Endothelial cell (in vitro differentiated cells): ENCODE measurements at places on chromosomes 5 and 9. TPM values are rescaled to one million over a fixed set of nuclear protein-coding genes. Genes with fewer than 3 reads are reported as not detected.

The SURF2 gene
- total RNA-seq = 11.9 TPM

The C9orf153 gene
- 0.36 TPM for total RNA-seq

The CCL27 gene
- not detected for total RNA-seq

The C5orf46 gene
- not detected for total RNA-seq

The PCDHGA8 gene
- 2.6 TPM for total RNA-seq

The TAF11L10 gene
- not detected for total RNA-seq

The ANKRD20A1 gene
- total RNA-seq = 0.54 TPM

The PCDHB4 gene
- 2.3 TPM for total RNA-seq

The KIF24 gene
- 2.2 TPM for total RNA-seq

DNA sequence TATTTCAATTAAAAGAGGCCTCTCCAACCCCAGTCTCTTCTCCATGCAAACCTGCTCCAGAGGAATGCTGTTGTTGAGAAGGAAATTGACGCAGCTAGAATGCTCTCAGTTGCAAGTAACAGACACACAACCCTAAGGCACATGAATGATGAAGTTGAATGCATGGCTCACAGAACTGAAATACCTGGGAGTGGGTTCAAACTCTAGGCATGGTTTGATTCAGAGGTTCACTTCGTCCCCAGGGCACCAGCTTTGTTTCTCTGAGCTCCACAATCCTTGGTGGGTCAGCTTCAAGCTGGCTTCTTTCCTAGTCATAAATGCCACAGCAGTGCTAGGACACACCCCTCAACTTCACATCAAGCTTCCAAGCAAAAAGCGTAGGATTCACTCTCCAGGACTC is 4.6 kb downstream of the ACTL7B start:
- no peak for DNase-seq

GRCh38 chr9:20987521-20987920 is 43.9 kb downstream of the HACD4 start:
- no peak for DNase-seq

DNA sequence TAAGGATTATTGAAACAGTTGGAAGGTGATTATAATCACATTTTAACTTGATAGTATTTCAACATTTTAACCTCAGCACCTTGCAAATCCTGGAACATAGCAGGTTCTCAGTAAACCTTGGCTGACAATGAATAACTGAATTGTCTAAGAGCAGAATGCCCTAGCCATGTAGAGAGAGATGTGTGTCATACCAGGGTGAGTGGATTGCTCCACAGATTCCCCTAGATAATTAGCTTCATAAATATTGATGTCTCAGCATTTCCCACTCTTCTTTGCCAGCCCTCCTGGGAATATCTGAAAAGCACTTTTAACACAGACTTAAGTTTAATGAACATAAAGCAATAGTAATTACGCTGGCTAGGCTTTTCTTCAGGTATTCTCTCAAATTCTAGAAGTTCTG is 363.5 kb downstream of the MAN2A1 start:
- no peak for DNase-seq

- no peak for DNase-seq
Measured at GRCh38 chr5:104763216-104763615, 1200.6 kb upstream of the NUDT12 start.

- DNase-seq = no peak
Measured at GRCh38 chr9:15137658-15138356, 169.2 kb downstream of the TTC39B start.

DNA sequence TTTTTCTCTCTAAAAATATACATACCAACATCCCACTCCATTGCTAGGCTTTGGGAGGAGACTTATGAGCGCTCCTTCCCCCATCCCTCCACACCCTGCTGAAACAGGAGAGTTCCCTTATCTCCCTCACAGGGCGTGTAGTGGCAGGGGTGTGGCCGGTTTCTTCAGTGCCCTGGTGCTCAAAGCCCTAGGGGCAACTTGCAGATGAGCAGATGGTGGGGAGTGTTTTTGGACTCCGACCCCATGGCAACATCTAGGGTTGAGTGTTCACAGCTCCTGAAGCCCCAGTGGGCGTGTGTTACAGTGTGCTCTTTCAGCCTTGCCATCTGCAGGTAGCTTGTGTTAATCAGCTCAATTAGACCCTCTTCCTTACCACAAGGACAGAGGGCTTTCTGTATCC is 409.5 kb downstream of the MAT2B start:
- no peak for DNase-seq

DNA sequence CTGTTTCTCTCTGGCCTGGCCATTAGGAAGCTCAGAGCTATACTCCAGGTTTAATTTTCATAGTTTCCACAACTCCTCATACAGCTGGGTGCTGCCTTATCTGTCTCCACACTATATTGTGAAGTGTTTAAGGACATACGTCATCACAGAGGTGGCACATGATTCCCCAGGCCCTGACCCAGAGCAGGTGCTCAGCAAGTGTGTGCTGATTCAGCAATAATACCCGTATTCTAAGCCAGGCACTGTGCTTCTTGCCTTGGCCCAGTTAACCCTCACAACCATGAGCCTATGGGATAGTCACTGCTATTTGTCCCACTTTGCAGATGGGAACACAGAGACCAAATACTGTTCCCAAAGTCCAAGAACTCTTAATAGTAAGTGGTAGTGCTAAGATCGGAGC is 93.5 kb upstream of the SMIM23 start:
- no peak for DNase-seq

- no peak for DNase-seq
Measured at GRCh38 chr5:111469903-111470302, 42.4 kb downstream of the STARD4 start.

DNA sequence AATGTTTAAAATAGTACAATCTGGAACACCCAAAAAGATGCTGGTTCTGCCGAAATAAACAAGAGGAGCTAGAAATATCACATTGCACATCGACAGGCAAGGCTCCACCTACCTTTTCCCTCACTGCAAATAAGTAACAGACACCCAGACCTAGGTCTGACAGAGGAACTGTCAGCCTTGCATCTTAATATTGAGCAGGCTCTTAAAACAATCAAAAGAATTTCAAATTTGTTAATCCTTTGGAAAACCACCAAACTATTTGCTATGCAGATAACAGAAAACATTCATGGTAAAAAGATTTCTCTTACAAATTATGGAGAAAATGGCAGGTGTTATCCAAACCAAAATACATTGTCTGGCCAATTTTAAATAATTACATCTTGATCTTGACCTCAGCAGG is 71.3 kb downstream of the FRMD3 start:
- no peak for DNase-seq

GRCh38 chr5:140292212-140293036 is 10.5 kb downstream of the PFDN1 start:
- DNase-seq = no peak

- no peak for DNase-seq
Measured at GRCh38 chr9:3035579-3036332, 191.9 kb upstream of the PUM3 start.

- DNase-seq = no peak
Measured at GRCh38 chr5:1351156-1351555, 6.3 kb upstream of the CLPTM1L start.

DNA sequence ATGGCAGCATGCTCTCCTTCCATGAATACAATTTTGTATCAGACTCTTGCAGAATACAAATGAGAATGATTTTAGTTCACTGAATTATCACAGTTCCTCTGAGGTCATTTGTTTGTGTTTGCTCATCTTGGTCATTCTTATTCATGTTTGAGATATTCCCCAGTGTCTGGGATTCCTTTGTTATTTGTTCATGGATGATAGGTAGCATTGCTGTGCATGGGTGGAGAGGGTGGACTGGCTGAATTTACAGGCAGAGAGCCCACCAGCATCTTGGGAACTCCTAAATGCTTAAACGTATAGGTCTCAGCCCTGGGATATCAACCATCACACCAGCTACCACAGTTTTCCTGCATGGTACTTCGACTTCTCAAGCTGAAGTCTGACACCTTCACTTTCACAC is 459.8 kb downstream of the CCDC171 start:
- no peak for DNase-seq

DNA sequence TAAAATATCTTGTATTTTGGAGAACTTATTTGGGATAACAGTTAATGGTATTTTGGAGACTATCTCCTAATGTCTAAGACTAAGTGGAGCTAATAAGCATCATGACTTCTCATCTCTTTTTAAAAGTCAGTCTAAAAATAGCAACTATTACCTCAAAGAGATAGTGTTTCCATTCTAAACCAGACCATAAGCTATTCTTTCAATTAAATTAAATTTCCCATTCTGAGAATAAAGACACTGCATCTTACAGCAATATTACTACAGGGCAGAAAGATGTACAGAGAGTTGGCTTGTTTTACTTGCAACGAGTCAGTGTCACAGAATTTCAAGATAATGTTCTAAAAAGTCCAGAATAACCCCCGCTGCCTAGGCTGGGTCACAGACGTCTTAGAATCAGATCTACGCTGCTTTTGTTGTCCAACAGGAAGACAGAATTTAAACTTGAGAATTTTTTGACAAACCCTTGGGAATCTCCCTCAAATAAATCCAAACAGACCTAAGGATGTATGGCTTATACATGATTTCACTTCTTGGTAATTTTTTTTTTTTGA is 98.9 kb downstream of the USP20 start:
- DNase-seq = no peak

- no peak for DNase-seq
Measured at GRCh38 chr5:11197726-11198125, 436.7 kb upstream of the DAP start.

- no peak for DNase-seq
Measured at GRCh38 chr5:2556375-2556966, 195.0 kb downstream of the IRX2 start.

- no peak for DNase-seq
Measured at GRCh38 chr9:129486756-129487657, 133.9 kb downstream of the C9orf50 start.

DNA sequence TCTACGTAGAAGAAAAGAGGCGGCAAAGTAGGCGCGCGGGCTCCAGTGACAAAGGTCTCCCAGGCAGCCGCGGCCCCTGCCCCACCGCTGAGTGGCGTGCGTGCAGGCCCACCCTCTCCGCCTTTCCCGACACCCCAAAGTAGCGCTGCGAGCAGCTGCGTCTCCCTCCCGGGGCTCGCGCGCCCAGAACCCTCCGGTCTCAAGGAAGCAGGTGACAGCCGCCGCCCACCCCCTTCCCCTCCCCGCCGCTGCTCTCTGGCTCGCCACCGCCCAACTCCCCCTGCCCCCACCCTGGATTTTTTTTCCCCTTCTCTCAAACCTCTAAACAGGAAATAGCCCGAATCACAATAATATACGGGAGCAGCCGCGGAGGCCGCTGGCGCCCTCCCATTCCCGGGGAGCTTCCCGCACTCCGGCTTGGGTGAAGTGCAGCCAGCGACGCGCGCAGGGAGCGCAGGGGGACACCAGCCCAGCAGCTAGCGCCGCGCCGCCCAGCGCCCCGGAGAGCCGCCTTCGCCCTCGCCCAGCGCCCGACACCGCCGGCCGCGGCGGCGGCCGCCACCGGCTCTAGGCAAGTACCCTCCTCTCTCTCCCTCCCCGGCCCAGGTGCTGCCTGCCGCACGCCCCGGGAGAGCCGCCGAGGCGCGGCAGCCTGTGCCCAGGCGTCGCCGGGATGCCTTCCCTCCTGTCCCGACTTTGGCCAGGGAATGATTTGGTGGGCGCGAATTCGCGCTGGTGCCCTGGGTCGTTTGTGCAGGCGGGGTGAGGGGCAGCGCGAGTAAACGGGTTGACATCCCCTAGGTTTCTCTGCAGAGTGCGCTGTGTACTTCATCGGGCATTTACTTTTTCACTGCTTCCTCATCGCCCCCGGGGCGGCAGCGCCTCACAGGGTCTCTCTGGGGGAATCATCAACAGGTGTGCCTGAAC is 52.7 kb upstream of the TJP2 start:
- DNase-seq = peak; percentile 67

DNA sequence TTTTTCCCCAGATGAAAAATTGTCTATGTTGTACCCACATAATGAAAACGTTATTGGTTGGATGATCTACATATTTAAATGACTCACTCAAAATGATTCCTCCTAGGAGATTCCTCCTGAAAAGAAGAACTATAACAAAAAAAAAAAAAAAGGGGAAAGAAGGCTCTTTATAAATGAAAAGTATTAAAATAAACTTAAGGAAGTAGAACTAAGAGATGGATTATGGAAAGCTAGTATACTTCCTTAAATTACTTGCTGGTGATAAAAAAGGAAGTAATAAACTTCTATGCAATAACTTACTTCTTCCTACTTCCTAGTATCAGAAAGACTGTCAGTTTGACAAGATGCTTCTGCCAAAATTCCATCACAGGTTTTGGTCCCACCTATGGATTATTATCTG is 1087.7 kb downstream of the CDH12 start:
- DNase-seq = no peak

DNA sequence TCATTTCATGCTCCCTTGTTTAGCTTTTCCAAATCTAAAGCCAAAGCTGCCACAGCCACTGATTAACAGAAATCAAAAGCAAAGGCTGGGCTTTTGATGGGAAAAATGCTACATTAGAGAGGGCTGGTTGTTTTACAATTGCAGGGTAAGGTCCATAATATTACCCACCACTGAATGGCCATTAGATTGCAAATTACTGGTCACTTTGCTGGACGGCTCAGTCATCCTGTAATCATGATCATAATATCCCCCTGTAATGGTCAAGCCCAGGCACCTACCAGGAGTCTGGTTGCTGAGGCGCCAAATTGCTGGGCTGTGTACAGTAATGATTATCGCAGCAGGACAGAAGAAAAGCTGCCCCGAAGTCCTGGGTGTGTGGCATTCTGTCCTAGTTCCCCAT is 286.5 kb downstream of the ZSWIM6 start:
- DNase-seq = no peak

DNA sequence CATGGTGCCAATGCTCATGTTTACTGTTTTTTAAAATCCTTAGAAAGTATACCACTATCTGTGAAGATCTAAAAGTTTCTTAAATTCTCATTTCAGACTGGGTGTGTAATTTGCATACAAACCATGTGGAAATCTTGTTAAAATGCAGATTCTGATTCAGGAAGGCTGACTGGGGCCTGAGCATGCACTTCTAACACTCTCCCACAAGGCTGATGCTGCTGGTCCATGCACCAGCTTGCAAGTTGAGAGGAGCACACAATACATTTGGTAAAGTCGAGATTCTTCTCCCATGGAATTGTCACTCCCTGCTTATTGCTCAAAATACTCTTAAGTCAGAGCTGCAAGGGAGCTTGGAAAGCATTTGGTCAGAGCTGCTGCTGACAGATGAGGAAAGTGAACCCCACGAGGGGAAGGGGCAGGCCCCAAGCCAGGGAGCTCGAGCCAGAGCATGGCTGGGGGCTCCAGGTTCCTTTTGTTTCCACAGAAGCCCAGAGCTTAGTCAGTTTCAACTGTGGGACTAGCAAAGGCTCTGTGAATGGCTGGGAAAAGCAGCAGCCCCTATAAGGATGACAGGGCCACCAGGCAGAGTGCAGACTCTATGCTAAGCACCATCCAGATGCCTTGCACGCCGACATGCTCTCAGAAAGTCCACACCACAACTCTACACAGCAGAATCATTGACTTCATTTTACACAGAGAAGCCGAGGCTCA is 93.5 kb upstream of the HAND1 start:
- no peak for DNase-seq

DNA sequence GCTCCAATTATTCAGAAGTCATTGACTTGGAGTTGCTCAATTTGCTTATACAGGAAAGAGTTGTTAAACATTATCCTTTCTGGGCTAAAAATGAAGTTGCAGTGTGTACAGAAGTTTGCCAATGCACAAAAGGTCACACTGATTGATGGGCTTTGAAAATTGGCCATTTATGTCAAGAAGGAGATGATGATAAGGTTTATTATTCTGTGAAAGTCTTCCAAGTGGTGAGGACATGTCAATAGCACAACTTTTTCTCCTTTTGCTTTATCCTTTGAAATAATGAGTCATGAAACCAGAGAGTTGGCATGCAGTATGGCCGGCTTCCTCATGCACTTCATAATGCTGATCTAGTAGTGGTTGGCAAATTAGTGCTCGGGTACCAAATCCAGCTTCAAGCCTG is 848.5 kb upstream of the WWC1 start:
- no peak for DNase-seq

GRCh38 chr5:123610209-123610608 is 98.2 kb downstream of the CSNK1G3 start:
- DNase-seq = no peak
